Coronary artery (tissue), 2 donors: ENCODE measurements at places on chromosomes 6 and 20.

DNA sequence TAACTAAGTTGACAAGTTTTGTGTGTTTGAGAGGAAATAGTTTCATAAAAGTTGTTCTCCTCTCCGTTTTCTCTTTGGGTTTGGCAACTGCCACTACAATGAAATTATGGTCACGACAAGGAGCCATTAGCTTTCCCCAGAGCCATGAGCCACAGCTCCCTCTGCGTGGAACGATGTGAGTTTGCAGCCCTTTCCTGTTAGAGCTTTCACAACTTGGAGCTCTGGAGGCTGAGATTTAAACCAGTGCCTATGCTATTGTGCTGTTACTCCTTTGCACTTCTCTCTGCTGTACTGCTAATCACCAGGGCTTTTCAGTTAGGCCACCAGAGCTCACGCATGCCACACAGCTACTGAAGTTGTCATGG is 29.3 kb upstream of the TXNDC5 start:
- no peak for DNase-seq

GRCh38 chr6:118382126-118382525 is 166.0 kb upstream of the PLN start:
- no peak for DNase-seq

DNA sequence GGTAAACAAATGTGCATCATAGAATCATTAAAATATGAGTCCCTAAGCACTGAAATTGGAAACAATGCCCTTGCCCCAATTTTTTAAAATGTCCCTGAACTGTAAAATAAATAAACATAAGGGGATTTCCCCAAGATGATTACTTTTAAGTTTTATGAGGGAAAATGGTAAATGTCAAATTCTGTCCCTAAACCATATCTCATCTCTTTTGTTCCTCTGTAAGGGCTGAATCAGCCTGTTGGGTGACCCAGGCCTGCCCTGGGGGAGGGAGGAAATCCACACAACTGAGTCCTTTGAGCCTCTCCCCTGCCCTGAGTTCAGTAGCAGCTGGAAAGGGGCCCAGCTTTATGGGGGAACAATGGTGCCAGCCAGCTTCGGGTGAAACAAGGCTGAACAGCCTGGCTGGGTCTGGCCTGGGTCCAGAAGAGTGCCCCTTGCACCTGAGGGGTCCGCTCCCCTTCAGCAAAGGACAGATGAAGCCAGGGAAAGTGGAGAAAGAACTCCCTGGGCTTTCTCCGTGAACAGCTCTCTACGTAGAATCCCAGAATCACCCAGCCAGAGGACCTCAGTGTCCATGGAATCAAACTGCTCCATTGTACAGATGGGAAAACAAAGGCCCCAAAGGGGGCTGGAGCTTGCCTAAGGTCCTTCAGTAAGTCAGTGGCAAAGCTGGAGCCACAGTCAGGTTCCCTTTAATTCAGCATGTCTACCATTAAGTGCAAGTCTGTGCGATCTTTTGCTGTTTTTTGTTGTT is 28.2 kb upstream of the ITCH start:
- DNase-seq: no peak

DNA sequence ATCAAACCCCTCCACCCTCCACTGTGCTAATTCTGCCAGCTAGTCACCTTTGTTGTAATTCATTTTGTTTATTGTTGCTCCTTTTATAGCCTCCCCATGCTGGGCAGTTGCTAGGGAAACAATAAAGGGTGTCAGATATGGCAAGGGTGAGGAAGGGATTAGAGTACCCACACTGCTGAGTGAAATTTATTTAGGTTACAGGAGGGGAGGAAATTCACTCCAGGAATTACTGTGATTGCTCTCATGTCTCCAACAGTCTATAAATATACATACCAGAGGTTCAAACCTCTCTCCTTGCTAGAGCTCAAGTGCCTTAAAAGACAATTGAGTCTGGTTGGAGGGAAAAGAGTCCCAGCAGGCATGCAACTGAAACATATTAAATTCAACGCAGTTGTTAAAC is 90.6 kb upstream of the ADGRF1 start:
- no peak for DNase-seq

GRCh38 chr6:142542704-142543233 is 241.0 kb downstream of the ADGRG6 start:
- DNase-seq: no peak

DNA sequence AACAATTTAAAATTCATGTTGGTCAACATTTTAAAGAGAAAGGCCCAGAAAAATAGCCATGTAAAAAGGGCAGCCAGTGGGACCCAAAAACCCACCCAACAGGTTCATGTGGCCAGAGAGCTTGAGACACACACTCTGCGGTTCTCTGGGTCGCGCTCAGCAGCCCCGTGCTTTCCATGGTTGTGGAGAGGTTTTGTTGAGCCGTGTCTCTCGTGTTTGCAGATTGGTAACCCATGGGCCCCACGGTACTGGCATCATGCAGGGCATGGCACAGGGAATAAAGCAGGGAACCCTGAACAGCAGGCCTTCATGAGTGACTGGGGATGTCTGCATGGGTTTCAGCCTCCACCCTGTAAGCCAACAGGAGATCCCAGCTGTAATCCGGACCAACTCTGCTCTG is 127.7 kb upstream of the CST7 start:
- no peak for DNase-seq

- no peak for DNase-seq
Observed at GRCh38 chr6:52574709-52575501, 2.0 kb downstream of the TRAM2 start.

- DNase-seq: no peak
Observed at GRCh38 chr20:24781418-24781980, 167.6 kb upstream of the CST7 start.

DNA sequence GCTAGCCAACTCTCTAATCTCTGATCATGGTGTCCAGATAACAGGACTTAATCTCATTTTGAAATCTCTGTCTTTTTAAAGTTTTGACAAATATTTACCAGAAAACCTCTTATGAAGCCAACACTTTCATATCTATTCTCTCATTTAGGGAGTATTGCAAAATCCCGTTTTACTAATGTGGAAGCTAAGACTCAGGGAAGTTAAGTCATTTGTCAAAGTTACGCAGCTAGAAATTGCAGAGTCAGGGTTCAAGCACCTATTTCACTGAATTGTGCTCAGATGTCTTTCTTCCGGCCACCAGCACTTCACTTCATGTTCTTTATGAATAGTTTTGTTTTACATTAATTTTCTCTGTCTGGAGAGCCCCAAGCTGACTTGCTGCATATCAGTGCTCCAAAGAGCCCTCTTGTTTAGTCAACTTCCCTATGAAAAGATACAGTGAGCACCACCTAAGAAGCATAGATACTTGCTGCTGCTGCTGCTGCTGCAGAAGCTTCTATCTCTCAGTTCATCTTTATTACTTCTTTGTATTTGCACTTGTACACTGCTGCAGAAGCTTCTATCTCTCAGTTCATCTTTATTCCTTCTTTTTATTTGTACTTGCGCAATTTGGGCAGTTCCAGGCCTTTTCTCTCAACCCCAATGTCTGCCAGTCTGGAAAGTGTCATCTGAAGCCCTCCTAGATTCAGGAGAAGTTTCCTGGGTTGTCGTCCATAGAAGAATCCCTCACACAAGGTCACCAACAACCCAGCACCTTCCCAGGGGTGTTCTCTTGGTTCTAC is 329.7 kb downstream of the MAFB start:
- no peak for DNase-seq

DNA sequence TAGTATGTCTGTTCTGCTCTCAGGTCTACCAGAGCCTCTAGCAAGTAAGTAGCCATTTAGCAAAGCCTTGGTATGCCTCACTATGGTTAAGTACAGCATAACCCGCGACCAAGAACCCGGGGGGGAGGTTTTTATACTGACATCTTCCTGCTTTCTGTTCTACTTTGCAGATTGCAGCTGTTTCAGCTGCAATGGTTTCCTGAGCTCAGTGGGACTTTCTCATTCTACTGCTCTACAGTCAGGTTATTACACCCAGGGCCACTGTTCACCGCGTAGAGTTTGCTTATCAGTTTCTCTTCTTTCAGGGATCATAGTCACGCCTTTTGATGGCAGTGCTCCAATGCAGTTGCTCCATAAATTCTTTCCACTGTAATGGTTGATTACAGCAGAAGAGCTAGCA is 631.3 kb downstream of the TFAP2A start:
- DNase-seq: no peak

- no peak for DNase-seq
Observed at GRCh38 chr20:8740265-8740664, 328.6 kb upstream of the PLCB4 start.

GRCh38 chr20:39092733-39093410 is 130.7 kb downstream of the DHX35 start:
- no peak for DNase-seq

DNA sequence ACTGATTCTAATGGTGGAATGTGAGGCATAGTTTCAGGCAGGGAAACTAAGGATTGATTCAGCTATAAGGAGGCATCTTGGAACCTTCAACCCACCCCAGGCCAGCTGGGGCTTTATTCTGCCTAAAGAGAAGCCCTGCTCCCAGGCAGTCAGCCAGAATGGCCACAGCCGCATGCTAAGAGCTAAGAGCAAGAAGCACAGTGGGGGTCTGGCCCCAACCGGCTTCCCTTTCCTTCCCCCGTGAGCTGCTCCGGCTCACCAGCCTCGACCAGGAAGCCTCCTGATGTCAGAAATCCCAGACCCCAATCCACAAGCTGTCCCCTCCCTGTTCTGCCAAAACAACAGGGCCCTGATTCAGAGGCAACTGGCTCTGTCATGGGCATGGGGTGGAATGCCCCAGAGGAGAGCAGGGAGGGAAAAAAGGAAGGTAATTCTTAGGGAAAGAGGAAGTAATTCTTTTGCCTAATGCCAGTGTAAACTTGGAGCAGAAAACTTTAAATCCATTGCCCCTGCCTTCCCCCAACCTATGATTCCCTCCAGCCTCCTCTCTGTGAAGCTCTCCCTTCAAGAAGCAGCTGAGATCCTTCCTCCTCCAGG is 6.9 kb downstream of the GRM4 start:
- no peak for DNase-seq

- no peak for DNase-seq
Observed at GRCh38 chr20:43320536-43320935, 130.8 kb upstream of the PTPRT start.

- DNase-seq: no peak
Observed at GRCh38 chr20:64182146-64182865, 18.1 kb downstream of the MYT1 start.

GRCh38 chr6:4164117-4164442 is 28.7 kb upstream of the ECI2 start:
- no peak for DNase-seq

GRCh38 chr6:149567194-149567586 is 1.0 kb downstream of the GINM1 start:
- no peak for DNase-seq
